8988T (cell line): ENCODE measurements at places on chromosomes 13 and 19.

GRCh38 chr19:995051-995827 is 5.0 kb upstream of the GRIN3B start:
- DNase-seq = no peak

DNA sequence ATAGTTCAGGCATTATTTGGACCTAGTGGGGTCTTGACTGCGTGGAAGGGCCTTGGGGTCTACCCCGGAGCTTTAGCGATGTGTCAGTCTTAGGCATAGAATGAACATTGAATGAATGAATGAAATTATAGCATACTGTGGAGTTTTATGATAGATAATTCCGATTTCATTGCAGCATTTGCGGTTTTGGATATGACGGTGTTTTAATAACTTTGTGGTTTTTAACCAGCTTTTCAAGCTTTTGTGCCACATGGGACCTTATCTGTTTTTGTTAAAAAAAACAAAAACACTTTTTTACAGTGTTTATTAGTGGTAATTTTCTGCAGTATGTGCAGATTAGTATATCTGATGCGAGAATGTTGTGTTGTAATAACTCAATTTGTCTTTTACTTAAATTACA is 696 bp downstream of the NUP58 start:
- DNase-seq = no peak

DNA sequence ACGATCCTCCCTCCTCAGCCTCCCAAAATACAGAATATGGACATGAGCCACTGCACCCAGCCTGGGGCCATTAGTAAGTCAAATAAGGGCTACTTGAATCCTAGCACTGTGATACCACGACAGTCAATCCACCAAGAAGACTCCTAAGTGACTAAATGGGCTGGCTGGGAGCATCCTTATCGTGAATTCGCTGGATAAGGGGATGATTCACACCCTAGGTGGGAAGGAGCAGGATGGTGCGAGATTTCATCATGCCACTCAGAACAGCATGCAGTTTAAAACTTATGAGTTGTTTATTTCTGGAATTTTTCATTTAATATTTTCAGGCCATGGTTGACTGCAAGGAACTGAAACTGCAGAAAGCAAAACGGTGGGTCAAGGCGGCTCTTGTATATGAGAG is 30.2 kb downstream of the ATP8A2 start:
- DNase-seq = no peak

GRCh38 chr13:67096418-67096817 is 133.7 kb downstream of the PCDH9 start:
- DNase-seq = no peak

DNA sequence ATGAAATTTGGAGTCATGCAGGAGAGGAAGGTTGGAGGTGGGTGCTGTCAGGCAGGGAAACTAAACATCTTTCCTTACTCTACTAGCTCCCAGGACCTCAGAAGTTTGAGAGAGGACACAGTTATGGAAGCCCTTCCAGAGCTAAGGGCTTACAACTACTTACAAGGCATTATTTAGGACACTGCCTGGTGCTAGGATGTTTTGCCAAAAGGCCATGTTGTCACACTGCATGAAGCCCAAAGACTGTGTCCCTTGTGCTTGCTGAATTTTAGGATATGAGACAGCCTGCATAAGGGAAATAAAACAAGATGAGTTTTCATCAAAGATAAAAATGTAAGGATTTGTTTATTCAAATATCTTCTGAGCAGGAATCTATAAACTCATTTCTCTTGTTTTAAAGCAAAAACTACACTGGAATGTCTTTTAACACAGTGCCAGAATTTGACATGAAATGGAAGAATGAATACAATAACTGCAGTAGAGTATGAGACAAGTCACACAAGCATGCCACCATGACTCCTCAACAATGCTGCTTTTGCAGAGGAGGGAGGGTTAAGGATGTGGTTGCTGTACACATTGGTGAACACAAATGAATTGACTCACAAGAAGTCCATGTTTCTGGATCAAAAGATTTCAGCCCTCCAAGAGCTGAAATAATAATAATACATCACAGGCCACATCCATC is 258.4 kb downstream of the SPRY2 start:
- DNase-seq = no peak

- DNase-seq = no peak
These were observed 2.2 kb upstream of the ZNF135 start for GRCh38 chr19:58056861-58057260.

- no peak for DNase-seq
These were observed 15.3 kb downstream of the TTYH1 start for GRCh38 chr19:54430306-54431254.

DNA sequence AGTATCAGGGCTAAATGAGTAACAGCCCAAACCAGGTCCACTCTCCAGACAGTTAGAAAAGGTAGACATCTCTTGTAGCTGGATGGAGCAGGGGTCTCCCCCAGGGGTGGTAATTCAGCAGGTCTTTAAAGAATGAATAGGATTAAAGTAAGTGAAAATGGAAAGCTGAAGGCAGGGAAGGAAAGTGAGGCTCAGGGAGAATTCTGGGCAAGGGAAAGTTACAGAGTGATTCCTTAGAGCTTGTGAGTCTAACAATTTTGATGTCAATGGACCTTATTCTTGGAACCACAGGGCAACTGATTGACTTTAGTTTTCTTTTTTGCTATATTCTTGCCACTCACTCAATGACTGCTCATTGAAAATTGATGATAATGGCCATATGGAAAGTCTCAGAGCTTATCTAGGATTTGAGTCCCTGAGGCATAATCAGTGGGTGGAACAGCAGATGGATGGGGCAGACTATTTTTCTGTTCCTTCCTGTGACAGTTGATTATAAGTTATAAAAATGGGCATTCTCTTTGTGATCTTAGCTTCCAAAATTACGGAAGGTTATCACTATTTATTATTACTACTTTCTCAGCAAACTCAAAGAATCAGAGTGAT is 76.9 kb downstream of the LRCH1 start:
- no peak for DNase-seq

DNA sequence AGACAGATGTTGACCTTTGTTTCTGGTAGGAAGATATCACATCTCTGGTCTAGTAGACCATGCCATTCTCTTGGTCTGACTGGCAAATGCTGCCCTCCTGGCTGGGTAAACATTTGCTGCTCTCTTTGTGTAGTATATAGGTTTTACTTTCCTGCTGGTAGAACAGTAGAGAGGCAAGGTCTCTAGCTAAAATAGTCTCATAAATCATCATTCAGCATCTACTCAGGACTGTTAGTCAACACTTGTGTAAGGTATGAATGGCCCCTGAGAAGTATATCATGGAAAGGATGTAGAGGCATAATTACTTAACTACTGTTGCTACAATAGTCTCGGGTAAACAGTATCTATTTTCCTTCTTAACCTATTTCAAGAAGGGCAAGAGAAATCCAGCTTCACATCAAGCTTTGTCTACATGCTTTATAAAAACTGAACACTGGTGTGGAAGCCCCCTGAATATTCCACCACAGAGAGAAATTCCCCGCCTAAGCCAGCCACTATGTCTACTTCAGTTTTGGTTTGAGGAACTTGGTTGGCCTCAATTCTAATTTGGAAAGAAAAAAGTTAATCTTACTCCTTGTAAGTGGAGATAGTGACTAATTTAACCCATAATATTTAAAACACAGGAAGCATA is 18.4 kb upstream of the MYCBP2 start:
- DNase-seq = no peak

- no peak for DNase-seq
These were observed 2.5 kb downstream of the RABAC1 start for GRCh38 chr19:41956621-41957020.

- DNase-seq = no peak
These were observed 2.8 kb downstream of the MAST1 start for GRCh38 chr19:12841094-12841493.

- DNase-seq = no peak
These were observed 412.1 kb downstream of the KLF12 start for GRCh38 chr13:73722120-73722519.

- no peak for DNase-seq
These were observed 16.9 kb upstream of the DNMT1 start for GRCh38 chr19:10211691-10212090.

DNA sequence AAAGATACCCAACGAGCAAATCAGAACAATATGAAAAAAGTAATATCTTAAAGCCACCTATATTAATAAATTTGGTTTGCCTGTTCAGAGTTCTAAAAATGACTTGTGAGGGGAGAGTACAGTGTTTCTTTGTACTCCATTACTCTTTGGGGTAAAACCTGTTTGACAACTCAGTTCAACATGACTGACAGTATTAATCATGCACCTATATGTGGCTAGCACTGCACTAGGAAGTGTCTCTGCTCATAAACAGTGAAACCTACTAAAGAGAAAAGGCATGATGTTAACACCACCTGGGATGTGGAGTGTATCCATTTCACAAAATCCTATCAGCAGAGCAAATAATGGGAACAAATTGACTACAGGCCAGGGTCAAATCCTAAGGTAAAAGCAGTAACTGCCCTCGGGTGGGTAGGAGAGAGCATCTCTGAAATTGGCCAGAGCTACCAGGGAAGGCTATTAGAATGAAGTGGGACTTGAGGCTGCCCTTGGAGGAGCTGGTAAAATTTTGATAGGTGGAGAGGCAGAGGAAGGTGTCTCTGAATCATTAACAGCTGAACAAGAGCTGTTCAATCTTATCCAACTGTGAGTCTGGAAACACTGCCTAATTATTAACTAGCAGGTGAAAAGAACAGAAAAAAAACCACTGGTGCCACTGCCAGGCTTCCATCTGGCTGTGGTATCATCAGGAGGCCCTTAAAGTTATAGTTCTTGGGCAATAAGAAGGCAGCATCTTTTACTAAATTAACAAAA is 365.1 kb downstream of the DNAJC15 start:
- no peak for DNase-seq

GRCh38 chr19:1248786-1249297 is 459 bp downstream of the MIDN start:
- peak; percentile 93 for DNase-seq

DNA sequence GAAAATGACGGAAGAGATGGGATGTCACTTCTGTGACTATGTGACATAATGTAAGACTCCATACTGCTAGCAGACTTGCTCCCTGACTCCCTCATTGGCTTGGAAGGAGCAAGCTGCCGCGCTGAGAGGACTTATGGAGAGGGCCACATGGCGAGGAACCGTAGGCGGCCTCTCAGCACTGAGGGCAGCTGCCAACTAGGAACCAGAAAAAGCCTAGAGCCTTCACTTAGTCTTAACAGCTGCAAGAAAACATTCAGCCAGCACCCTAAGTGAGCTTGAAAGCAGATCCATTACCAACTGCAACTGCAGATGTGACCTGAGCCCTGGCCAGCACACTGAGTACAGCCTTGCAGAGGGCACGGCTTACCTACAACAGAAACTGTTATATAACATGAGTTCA is 33.9 kb downstream of the USP12 start:
- DNase-seq = no peak

DNA sequence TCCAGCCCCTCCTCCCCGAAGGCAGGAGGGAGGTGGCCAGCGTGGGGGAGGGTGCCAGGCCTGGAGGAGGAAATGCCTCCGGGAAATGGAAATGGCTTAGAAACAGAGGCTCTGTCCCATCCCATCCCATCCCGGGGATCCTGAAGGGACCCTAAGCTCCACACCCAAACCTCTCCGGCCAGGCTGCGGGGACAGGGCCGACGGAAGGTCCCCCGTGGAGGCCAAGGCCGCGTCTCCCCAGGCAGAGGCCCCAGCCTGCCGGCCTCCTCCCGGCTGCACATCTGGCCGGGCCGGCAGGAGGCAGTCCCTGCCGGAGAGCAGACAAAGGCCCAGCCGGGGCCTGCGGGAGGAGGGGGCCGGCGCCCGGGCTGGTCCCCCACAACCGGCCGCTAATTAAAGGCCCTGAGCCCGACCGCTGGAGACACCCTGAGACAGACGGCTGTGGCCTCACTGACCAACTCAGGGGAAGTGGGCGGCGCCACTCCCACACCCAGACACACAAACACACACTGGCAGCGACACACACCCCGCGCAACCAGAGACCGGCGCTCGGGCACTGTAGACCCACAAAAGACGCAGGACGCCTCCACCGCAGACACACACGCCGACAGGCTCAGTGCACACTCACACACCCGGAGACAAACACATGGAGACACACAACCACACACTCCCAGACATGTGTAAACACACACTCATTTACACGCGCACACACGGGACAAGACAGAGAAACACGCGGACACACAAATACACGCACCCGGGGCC is 1.1 kb downstream of the ADAMTS10 start:
- DNase-seq = peak; percentile 69

GRCh38 chr19:6886277-6886897 is 992 bp upstream of the ADGRE1 start:
- no peak for DNase-seq

DNA sequence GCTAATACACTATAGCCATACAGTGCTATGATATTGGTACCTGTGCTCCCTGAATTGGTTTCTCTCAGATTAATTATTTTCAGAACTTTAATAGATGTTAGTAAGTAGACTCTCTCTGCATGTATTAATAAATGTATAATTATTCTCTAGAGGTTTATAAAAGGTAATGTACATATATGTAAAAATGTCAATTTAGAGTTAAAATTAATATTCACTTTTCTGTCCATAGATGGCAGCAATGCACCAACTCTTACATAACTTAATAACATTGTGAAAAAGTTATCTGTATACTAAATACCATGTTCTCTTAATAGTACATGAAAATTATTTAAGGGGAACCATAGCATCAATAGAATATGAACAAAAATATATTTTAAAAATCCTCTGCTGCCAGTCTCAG is 515.0 kb upstream of the KLHL1 start:
- DNase-seq = no peak

- no peak for DNase-seq
These were observed at the start of gene TNFSF11 for GRCh38 chr13:42574011-42574410. Gene TNFSF11, plus strand, starts transcription at chr13:42574152. Its CDS starts 152 bp downstream, at chr13:42574304.

DNA sequence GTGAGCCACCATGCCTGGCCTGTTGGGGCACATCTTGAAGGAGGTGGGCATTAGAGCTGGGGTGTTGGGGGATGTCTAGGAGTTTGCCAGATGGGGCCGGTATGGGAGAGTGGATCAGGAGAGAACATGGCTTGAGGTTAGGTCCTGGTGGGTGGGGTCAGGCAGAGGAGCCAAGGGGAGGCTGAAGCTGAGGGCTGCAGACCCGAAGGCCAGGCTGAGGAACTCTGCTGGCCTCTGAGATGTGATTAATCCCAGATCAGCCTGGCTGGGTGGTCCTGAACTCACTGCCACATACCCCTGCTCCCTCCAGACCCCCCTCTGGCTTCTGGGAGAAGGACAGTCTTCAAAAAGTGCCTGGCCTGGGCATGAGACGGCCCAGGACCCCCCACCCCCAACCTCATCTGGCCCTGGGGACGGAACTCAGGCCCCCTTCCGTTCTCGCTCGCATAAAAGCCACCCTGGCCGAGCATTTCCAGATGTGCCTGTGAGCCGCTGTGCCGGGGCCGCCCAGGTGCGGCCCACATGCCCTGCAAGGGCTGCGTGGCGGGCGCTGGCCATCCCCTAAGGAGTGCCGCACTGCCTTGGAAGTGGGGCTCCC is 2.7 kb downstream of the FSTL3 start:
- DNase-seq = no peak

GRCh38 chr19:13060233-13060963 is 42.3 kb downstream of the LYL1 start:
- peak; percentile 46 for DNase-seq

DNA sequence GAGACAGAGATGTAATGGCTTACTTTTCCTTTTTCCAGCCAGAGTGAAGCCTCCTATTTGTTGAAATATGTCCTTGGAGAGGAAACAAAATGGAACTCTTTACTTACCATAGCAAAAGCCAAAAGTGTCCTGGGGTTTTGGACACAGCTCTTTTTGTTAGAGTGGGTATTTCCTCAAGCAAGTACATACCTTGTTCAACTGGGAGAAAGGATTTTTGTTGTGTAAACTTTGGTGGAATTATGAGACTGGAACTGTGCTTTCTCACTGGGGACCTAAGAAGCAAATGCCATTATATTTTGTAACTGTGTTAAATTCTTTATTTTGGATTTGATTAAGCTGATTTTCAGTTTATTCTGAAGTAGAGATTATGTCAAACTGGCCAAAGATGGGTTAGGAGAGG is 58.4 kb downstream of the CYSLTR2 start:
- no peak for DNase-seq
